Large intestine (tissue), 12 donors: ENCODE measurements at places on chromosomes 4 and X.

- DNase-seq = peak; percentile 35
These were observed 220.1 kb downstream of the AFAP1 start for GRCh38 chr4:7719354-7720174.

GRCh38 chr4:8905773-8906667 is 34.4 kb upstream of the HMX1 start:
- DNase-seq = no peak

DNA sequence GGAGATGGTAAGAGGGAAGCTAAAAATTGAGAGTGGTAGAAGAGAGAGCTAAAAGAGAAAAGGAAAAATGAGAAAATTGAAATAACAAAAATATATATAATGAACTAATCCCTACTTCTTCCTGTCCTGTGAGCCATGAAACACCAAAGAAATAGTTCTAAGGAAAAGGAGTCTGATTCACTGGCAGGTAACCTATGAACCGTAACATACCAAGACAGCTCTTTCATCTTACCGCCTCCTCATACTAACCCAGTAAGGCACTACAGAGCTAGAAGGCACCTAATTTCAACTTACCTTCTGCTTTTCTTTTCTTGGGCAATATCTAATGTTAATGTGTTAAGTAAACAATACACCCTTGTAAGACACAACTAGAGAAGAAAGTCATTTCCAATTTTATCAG is 297.7 kb upstream of the DIAPH2 start:
- no peak for DNase-seq

DNA sequence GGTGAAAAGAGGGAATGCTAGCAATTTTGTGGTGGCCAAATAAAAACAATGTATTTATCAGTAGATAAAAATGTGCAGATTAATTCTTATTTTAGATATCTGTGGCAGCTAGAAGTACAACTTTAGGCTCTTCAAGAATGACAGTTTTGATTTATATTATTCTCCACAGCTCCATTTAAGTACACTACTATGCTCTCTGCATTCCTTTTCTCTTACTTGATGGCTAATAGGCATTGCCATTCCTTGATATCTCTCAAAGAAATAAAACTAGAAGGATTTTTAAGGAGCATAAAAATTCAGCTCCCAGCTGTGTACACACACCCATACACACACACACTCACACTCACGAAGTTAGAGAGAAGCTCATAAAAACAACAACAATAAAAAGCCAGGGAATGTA is 59.4 kb upstream of the H2AZ1 start:
- no peak for DNase-seq

GRCh38 chr4:184355111-184355604 is 119.2 kb downstream of the IRF2 start:
- peak; percentile 66 for DNase-seq

- no peak for DNase-seq
These were observed 125.4 kb downstream of the RASL11B start for GRCh38 chr4:52987392-52988056.
